ENCODE measurements at places on chromosomes 4 and X.

GRCh38 chrX:118566359-118566758 is 70.7 kb downstream of the DOCK11 start:
- no peak for DNase-seq

- no peak for DNase-seq
Observed at GRCh38 chr4:141346144-141346543, 125.4 kb downstream of the ZNF330 start.

GRCh38 chrX:25105221-25105620 is 89.5 kb upstream of the ARX start:
- no peak for DNase-seq

GRCh38 chr4:83606898-83607297 is 71.0 kb downstream of the GPAT3 start:
- no peak for DNase-seq

DNA sequence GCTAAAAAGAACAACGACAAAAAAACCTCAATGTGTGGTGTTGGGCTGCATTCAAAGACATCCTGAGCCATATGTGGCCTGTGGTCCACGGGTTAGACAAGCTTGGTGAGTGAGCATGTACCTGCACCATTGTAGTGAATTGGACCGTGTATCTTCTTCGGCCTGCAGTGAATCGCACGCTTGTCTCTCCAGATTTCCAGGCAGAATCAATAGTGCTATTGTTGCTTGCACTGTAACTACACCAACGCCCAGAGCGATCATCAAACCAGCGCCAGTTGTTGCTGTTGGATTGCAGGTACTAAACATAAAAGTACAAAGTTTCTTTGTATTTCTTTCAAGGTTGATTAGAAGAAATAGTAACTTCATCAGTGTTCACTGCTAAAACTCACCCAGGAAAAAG is 101.6 kb downstream of the HUWE1 start:
- DNase-seq: no peak

GRCh38 chrX:46758163-46758955 is 559 bp downstream of the SLC9A7 start:
- peak; percentile 0 for DNase-seq

DNA sequence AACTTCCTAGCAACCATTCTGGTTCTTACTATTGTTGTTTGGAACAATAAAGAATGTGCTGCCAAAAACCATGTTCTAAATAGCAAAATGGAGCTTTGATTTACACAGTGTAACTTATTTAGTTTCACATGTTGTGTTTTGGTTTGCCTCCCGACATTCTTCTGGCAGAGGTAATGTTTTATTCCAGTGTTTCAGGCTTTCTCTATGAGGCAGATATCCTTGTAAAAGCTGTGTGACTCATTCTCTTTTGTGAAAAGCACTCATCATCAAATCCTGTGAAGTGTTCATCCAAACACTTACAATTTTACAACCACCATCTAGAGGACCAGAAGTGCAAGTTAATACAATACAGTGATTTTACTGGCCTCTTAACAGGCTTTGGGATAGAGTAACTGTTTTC is 219.0 kb upstream of the GIMD1 start:
- no peak for DNase-seq

- DNase-seq: no peak
Observed at GRCh38 chr4:149409555-149409962, 406.1 kb downstream of the IQCM start.

GRCh38 chr4:186104890-186105646 is 564 bp downstream of the FAM149A start:
- no peak for DNase-seq

GRCh38 chr4:139144911-139145551 is 32.0 kb downstream of the ELF2 start:
- no peak for DNase-seq

DNA sequence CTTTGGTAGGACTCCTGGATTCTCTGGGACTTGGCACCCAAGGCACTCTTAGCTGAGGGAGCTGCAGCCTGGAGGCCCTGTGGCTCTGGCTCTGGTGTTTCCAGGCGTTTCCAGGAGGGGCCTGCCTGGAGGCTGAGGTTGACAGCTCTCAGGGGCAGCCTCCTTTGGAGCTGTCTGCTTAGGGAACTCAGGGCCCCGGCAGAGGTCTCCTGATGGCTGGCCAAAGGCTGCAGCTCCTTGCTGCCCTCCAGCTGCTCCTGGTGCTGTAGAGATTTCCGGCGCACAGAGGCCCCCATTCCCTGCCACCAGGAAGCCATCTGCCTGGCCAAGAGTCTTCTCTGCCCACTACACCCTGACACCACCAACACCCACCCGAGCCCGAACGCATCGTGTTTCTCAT is 25.3 kb upstream of the ARHGEF38 start:
- no peak for DNase-seq

DNA sequence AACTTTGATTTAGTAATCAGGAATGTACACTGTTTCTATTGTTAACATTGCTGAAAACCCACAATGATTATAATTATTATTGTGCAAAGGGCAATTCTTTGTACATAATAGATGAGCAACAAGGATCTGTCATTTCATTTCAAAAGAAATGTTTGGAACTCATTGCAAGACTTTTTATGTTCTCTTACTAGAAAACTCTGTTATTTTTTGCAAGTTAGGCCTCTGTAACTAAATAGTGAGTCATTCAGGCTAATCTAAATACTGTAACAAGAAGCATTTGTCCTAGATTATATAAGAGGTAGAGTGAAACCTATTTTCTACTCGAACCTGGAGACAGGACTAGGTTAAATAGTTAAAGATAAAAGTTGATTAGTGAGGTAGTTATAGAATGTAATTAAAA is 93.2 kb upstream of the FAM47B start:
- no peak for DNase-seq

GRCh38 chr4:37892641-37893040 is 1.8 kb downstream of the TBC1D1 start:
- peak; percentile 59 for DNase-seq

All from CD4-positive, alpha-beta T cell treated with Interleukin-2 at 100 ng/mL for 4 hours (primary cell).